ENCODE measurements at places on chromosomes 4 and X.
A peak's percentile ranks its signal among the peaks of the same experiment; 100 is the strongest.

GRCh38 chrX:150182161-150182560, 181.0 kb upstream of the MAMLD1 start:
- H3K4me3 ChIP-seq: no peak overlapping the region
- no peak for DNase-seq
- no peak overlapping the region for H3K27ac ChIP-seq
- H3K4me1 ChIP-seq: no peaks in the 10 kb centered on the region
- H3K27me3 ChIP-seq: no peaks in the 10 kb centered on the region

- no peak overlapping the region for H3K27ac ChIP-seq
- no peak overlapping the region for H3K4me3 ChIP-seq
- peaks cover 1% of the 10 kb centered on the region for H3K4me1 ChIP-seq
- H3K36me3 ChIP-seq: no peaks in the 10 kb centered on the region
- H3K27me3 ChIP-seq: no peaks in the 10 kb centered on the region
- DNase-seq: no peak
Measured at GRCh38 chr4:142265536-142265935, 580.6 kb downstream of the INPP4B start.

GRCh38 chr4:56410247-56411062, 23.2 kb upstream of the AASDH start:
- no peaks in the 10 kb centered on the region for H3K4me1 ChIP-seq
- H3K27me3 ChIP-seq: no peaks in the 10 kb centered on the region
- H3K4me3 ChIP-seq: no peak overlapping the region
- peaks cover 5% of the 10 kb centered on the region for H3K36me3 ChIP-seq
- no peak overlapping the region for H3K27ac ChIP-seq
- DNase-seq: no peak

- H3K27me3 ChIP-seq: no peaks in the 10 kb centered on the region
- H3K36me3 ChIP-seq: no peaks in the 10 kb centered on the region
- H3K4me3 ChIP-seq: no peak overlapping the region
- H3K27ac ChIP-seq: no peak overlapping the region
- DNase-seq: no peak
Measured at GRCh38 chrX:39012621-39013111, 211.4 kb downstream of the MID1IP1 start.

GRCh38 chr4:7938609-7939376, 868 bp downstream of the AFAP1 start:
- H3K27me3 ChIP-seq: no peaks in the 10 kb centered on the region
- no peak overlapping the region for H3K27ac ChIP-seq
- H3K4me1 ChIP-seq: peaks cover 6% of the 10 kb centered on the region
- no peak for DNase-seq
- H3K36me3 ChIP-seq: no peaks in the 10 kb centered on the region
- H3K4me3 ChIP-seq: peak overlapping the region; percentile 67

DNA sequence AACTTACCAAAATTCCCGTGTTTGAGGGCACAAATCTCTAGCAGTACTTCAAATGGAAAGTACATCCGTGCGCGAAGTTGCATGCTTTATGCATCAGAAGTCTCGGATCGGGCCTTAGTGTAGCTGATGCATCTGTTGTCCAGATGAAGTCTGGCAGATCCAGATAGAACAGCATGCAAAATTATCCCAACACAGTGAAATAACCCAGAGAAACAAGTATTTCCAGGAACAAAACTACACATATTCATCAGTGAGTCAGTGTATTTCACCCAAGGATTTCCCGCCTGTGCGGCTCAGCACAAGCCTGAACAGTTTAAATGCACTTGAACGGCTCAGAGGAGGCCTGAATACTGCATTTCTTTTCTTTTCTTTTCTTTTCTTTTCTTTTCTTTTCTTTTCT, 27.4 kb upstream of the CLDN24 start:
- H3K27me3 ChIP-seq: no peaks in the 10 kb centered on the region
- H3K27ac ChIP-seq: no peak overlapping the region
- no peaks in the 10 kb centered on the region for H3K4me1 ChIP-seq

GRCh38 chr4:139050446-139050845, 34.9 kb downstream of the NOCT start:
- H3K27ac ChIP-seq: no peak overlapping the region
- H3K36me3 ChIP-seq: no peaks in the 10 kb centered on the region
- no peaks in the 10 kb centered on the region for H3K4me1 ChIP-seq
- no peaks in the 10 kb centered on the region for H3K27me3 ChIP-seq

Measured in iPS DF 6.9 (cell line).